ENCODE measurements at places on chromosomes 5 and 9. TPM values are rescaled to one million over a fixed set of nuclear protein-coding genes. Genes with fewer than 3 reads are reported as not detected.

PRDM9 gene
- not detected for total RNA-seq

ZNF483 gene
- 3.5 TPM for total RNA-seq

VLDLR gene
- 4.9 TPM for total RNA-seq

ALDH1B1 gene
- 31.4 TPM for total RNA-seq

IDNK gene
- total RNA-seq = 6.3 TPM

TEK gene
- not detected for total RNA-seq

SPATA31A3 gene
- total RNA-seq = not detected

ERP44 gene
- total RNA-seq = 18.1 TPM

TPPP gene
- total RNA-seq = not detected

DNA sequence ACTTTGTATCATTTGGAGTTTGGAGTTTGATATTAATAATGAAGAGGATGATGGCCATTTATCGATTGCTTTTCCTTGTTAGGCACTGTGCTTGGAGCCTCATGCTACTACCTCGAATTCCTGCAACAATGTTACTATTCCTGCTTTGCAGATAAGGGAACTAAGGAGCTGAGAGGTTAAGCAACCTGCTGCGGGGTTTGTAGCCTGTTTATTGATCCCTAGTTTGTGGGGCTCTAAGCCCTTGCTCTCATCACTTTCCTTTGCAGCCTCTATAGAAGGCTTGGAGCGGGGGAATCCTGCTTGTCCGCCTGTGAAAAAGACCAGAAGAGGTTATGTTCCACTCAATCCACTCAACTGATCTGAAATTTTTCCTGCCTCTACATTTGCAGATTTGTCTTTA lies 15.8 kb downstream of the ARHGEF28 start:
- DNase-seq = no peak

- DNase-seq = no peak
These were observed 62.0 kb upstream of the FST start for GRCh38 chr5:53418409-53418808.

GRCh38 chr5:148848393-148849031 lies 22.1 kb downstream of the ADRB2 start:
- DNase-seq = no peak

- DNase-seq = no peak
These were observed 93.5 kb downstream of the SSBP2 start for GRCh38 chr5:81657386-81657785.

- DNase-seq = peak; percentile 71
These were observed 59.6 kb downstream of the C9orf152 start for GRCh38 chr9:110148384-110148783.

GRCh38 chr9:93955111-93955980 lies at the start of gene BARX1:
TSS of gene BARX1 (minus strand) at chr9:93955355. CDS start at chr9:93955146, 209 bp downstream.
- no peak for DNase-seq

Measured in activated T-helper 1 cell treated with anti-CD3 and anti-CD28 coated beads, Interleukin-12 subunit alpha, Interleukin-12 subunit beta, Interleukin-2, Interleukin-4 antibody, amounts not matched to agents 30 ng/mL and 10 ng/mL and 1 ng/mL, durations not matched to agents 14 hours and 24 hours and 36 hours (primary cell).